ENCODE measurements at places on chromosomes 5 and 9. TPM values are rescaled to one million over a fixed set of nuclear protein-coding genes. Genes with fewer than 3 reads are reported as not detected.

The DYNC2I2 gene
- 37.0 TPM for total RNA-seq

The PCDHB7 gene
- total RNA-seq = 3.3 TPM

The SLC25A48 gene
- total RNA-seq = 1.9 TPM

The SLC4A9 gene
- 1.6 TPM for total RNA-seq

The GHR gene
- total RNA-seq = 13.4 TPM

The MAMDC4 gene
- 3.8 TPM for total RNA-seq

The MARCHF3 gene
- total RNA-seq = 5.1 TPM

The IL9 gene
- total RNA-seq = not detected

The FIBCD1 gene
- not detected for total RNA-seq

The ALDOB gene
- total RNA-seq = not detected

The C9 gene
- total RNA-seq = not detected

The RHOBTB3 gene
- 188 TPM for total RNA-seq

The MTAP gene
- total RNA-seq = 38.0 TPM

The TLX3 gene
- total RNA-seq = not detected

The LHX2 gene
- 4.2 TPM for total RNA-seq

The RASEF gene
- total RNA-seq = 5.5 TPM

The FCHSD1 gene
- total RNA-seq = 10.1 TPM

The FBP2 gene
- total RNA-seq = 83.0 TPM

The GNAQ gene
- 56.4 TPM for total RNA-seq

The SMIM15 gene
- total RNA-seq = 24.1 TPM

The PCAT7 gene
- total RNA-seq = not detected

The CARD9 gene
- total RNA-seq = 4.3 TPM

The GRXCR2 gene
- not detected for total RNA-seq

The OLFML2A gene
- total RNA-seq = 188 TPM

The HDHD3 gene
- 13.0 TPM for total RNA-seq

The HMCN2 gene
- total RNA-seq = 30.9 TPM

The OR1B1 gene
- total RNA-seq = not detected

The TTF1 gene
- 9.9 TPM for total RNA-seq

The MEIKIN gene
- 3.9 TPM for total RNA-seq

The ACSL6 gene
- total RNA-seq = 2.5 TPM

The CDH9 gene
- not detected for total RNA-seq

The BHMT2 gene
- 5.1 TPM for total RNA-seq

The PTGS1 gene
- total RNA-seq = 5.0 TPM

The HMHB1 gene
- not detected for total RNA-seq

The CNOT6 gene
- total RNA-seq = 24.2 TPM

The TMEM161B gene
- 30.0 TPM for total RNA-seq

The ADAMTS2 gene
- total RNA-seq = 61.1 TPM

The PCDHA7 gene
- 0.21 TPM for total RNA-seq

The UBTD2 gene
- total RNA-seq = 72.0 TPM

The FBP1 gene
- total RNA-seq = 4.4 TPM

The IFNA21 gene
- not detected for total RNA-seq

The CIZ1 gene
- total RNA-seq = 30.1 TPM

The PCDHB16 gene
- total RNA-seq = 4.1 TPM

The LCN10 gene
- total RNA-seq = not detected

The EPB41L4A gene
- total RNA-seq = 9.7 TPM
